Transverse colon (tissue), 4 donors: ENCODE measurements at places on chromosomes 7 and 10.

GRCh38 chr7:156735851-156736250 lies 95.3 kb downstream of the RNF32 start:
- DNase-seq: no peak

GRCh38 chr10:60896033-60896432 lies 48.0 kb downstream of the RHOBTB1 start:
- DNase-seq: no peak

- DNase-seq: no peak
Measured at GRCh38 chr7:135180122-135180521, 9.6 kb upstream of the CYREN start.

DNA sequence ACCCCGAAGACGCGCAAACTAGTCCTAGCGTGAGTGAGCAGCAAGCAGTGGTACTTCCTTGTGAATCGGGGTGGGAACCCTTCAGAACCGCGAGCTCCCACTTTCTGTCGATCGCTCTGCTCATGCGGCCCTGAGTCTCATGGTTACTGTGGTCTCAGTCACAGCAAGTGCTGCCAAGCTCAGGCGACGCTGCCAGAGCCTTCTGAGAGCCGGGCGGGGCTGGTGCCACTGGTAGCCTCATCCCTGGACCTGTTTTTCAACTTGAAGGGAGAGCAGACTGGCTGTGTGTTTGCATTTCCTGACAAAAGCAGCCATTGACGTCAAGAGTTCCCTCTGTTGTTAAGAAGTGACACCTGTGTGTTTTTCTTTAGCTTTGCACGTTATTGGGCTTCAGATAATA lies 32.9 kb upstream of the BHLHA15 start:
- no peak for DNase-seq

- peak; percentile 80 for DNase-seq
Measured at GRCh38 chr10:76984559-76985443, 652.8 kb downstream of the KCNMA1 start.

DNA sequence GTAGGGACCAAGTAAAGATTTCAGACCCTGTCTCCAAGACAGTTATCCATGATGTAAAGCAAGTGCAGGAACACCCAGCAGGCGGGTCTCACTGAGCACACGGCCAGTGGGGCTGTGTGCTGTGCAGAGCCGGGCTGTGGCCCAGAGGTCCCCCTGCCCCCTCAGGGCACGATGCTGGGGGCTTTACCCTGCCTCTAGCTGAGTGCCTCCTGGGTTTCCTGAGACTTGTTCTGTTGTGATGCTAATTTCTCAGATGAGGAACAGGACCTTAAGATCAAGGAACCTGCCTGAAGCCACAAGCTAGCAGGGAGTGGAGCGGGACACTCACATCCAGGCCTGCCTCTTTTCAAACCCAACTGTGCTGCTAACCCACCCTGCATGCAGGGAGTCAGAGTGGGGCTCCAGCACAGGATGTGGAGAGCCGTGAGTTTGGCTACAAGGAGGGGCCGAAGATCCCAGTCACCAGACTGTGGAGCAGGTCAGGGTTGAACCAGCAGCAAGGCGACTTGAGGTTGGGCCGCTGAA lies 76.1 kb upstream of the LYZL2 start:
- DNase-seq: no peak

GRCh38 chr10:91592266-91592975 lies 40.5 kb downstream of the PPP1R3C start:
- no peak for DNase-seq
